ENCODE measurements at places on chromosomes 6 and 20. TPM values are rescaled to one million over a fixed set of nuclear protein-coding genes. Genes with fewer than 3 reads are reported as not detected.
A peak's percentile ranks its signal among the peaks of the same experiment; 100 is the strongest.

ZNF391 gene
- 6.8 TPM for total RNA-seq

CRYBG1 gene
- total RNA-seq, result 20.3 TPM

EIF6 gene
- total RNA-seq, result 172 TPM

EYS gene
- total RNA-seq, result not detected

COL12A1 gene
- not detected for total RNA-seq

GRCh38 chr6:106309766-106310373 lies 15.7 kb downstream of the ATG5 start:
- H3K27me3 ChIP-seq, result no peaks in the 10 kb centered on the region
- H3K36me3 ChIP-seq, result peaks cover 41% of the 10 kb centered on the region
- no peak for DNase-seq
- H3K4me1 ChIP-seq, result peaks cover 37% of the 10 kb centered on the region

GRCh38 chr20:8601542-8601912 lies 467.4 kb upstream of the PLCB4 start:
- H3K36me3 ChIP-seq, result no peaks in the 10 kb centered on the region
- peaks cover 21% of the 10 kb centered on the region for H3K4me1 ChIP-seq
- no peaks in the 10 kb centered on the region for H3K27me3 ChIP-seq
- DNase-seq, result no peak

DNA sequence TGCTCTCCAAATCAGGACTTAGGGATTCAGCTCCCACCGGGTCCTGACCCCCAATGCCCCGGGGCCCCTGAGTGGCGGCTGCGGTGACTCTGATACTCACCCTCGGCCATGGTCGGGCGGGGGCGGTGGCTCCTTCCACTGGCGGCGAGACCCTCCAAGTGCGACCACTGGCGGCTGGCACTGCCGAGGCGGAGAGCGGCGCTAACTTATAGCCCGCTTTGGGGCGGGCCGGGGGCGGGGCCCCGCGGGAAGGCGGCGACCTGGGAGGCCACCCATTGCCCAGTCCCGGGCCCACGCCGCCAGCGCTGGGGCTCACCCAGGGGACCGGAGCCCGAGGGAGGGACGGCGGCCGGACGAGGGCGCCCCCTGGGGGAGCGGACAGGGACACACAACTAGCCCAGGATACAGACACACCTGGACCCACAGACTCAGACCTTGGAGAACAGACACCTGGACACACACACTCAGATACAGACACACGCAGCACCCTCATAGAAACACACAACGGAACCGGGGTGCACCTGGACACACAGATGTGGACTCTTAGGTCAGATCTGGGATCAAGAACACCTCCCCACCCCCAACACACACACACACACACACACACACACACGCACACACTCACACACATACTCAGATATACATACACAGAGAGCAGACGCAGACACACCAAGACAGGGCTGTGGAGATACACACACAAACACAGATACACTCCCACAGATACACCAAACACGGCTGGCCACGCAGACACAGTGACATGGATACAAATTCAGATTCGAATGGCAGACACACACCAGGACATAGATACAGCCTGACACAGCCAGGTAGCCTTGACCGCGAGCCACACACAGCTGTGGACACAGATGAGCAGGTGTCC lies at the start of gene TGM2:
Gene TGM2, minus strand, starts transcription at position 182 of the 877 bp plus-strand sequence. Its CDS starts 72 bp downstream, at position 110.
- no peak within 1 kb of the TSS for H3K27ac ChIP-seq
- no peaks in the 10 kb centered on the region for H3K36me3 ChIP-seq
- H3K4me1 ChIP-seq, result peaks cover 8% of the 10 kb centered on the region
- no peak within 1 kb of the TSS for H3K4me3 ChIP-seq
- DNase-seq, result peak; percentile 58

DNA sequence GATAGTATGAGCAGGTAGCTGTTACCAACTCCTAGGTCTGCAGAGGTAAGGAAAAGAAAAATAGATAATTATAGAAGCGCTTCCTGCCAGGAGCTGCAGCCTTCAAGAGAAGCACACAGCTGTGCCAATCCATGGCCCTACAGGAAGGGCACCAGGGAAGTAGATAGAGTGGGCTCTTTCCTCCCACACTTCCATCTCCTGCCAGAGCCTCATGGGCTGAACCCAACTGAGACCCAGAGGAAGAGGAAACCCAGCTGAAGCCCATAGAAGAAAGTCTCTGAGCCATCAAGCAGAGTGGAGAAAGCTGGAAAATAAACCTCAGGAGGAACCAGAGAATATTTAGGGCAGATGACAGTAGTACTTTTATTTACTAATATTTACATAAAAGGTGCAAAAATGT lies 146.7 kb upstream of the ATXN1 start:
- H3K36me3 ChIP-seq, result peaks cover 1% of the 10 kb centered on the region
- no peak overlapping the region for H3K4me3 ChIP-seq
- no peak for DNase-seq

- peaks cover 17% of the 10 kb centered on the region for H3K36me3 ChIP-seq
- no peak for DNase-seq
- peaks cover 27% of the 10 kb centered on the region for H3K4me1 ChIP-seq
Observed at GRCh38 chr6:169752074-169752623, 727 bp downstream of the ERMARD start.

- H3K27me3 ChIP-seq, result no peaks in the 10 kb centered on the region
- no peak for DNase-seq
- H3K4me1 ChIP-seq, result peaks cover 2% of the 10 kb centered on the region
- no peak overlapping the region for H3K27ac ChIP-seq
- no peak overlapping the region for H3K4me3 ChIP-seq
Observed at GRCh38 chr6:143701349-143702234, 23.8 kb downstream of the PHACTR2 start.

- H3K4me3 ChIP-seq, result no peak overlapping the region
- DNase-seq, result no peak
- no peak overlapping the region for H3K27ac ChIP-seq
- no peaks in the 10 kb centered on the region for H3K4me1 ChIP-seq
Observed at GRCh38 chr6:137297887-137298286, 78.7 kb upstream of the IFNGR1 start.

- H3K4me1 ChIP-seq, result no peaks in the 10 kb centered on the region
- H3K4me3 ChIP-seq, result no peak overlapping the region
- no peak for DNase-seq
Observed at GRCh38 chr6:164227952-164228522, 813.5 kb downstream of the QKI start.
